ENCODE measurements at places on chromosomes 13 and 19.

DNA sequence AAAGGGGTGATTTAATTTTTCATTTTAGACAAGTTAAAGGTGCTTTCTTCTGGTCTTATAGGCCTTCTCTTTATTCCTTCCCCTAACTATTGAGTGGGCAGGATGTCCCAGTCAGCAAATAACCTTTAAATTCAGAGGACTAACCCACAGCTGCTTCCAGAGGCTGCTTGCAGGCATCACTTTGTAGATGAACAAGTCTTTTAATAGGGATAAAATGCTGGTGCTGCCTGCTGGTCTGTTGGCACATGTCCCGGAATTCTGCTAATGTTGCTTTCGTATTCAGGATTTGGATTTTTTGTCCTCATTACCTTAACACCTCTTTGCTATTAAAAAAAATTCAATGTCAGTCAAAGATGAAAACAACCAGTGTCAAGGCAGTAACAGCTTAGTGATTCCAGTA is 132.7 kb upstream of the KL start:
- peaks cover 20% of the 10 kb centered on the region for H3K27me3 ChIP-seq
- H3K4me1 ChIP-seq = no peaks in the 10 kb centered on the region
- H3K4me3 ChIP-seq = no peak overlapping the region

GRCh38 chr13:113627136-113627535 is 30.9 kb downstream of the ATP4B start:
- no peak for DNase-seq
- no peaks in the 10 kb centered on the region for H3K27me3 ChIP-seq
- H3K4me1 ChIP-seq = no peaks in the 10 kb centered on the region

- no peaks in the 10 kb centered on the region for H3K36me3 ChIP-seq
- peaks cover 25% of the 10 kb centered on the region for H3K27me3 ChIP-seq
- H3K27ac ChIP-seq = no peak overlapping the region
- no peak overlapping the region for H3K4me3 ChIP-seq
- no peaks in the 10 kb centered on the region for H3K4me1 ChIP-seq
- no peak for DNase-seq
Observed at GRCh38 chr13:29497137-29497654, 98.3 kb downstream of the SLC7A1 start.

- peaks cover 13% of the 10 kb centered on the region for H3K36me3 ChIP-seq
- H3K4me1 ChIP-seq = peaks cover 27% of the 10 kb centered on the region
- no peak overlapping the region for H3K27ac ChIP-seq
- no peak for DNase-seq
Observed at GRCh38 chr19:18784786-18785120, 6.4 kb downstream of the COMP start.

GRCh38 chr13:65472336-65472735 is 1757.8 kb downstream of the PCDH9 start:
- no peaks in the 10 kb centered on the region for H3K27me3 ChIP-seq
- no peak overlapping the region for H3K27ac ChIP-seq
- H3K4me3 ChIP-seq = no peak overlapping the region
- H3K36me3 ChIP-seq = no peaks in the 10 kb centered on the region
- DNase-seq = no peak

DNA sequence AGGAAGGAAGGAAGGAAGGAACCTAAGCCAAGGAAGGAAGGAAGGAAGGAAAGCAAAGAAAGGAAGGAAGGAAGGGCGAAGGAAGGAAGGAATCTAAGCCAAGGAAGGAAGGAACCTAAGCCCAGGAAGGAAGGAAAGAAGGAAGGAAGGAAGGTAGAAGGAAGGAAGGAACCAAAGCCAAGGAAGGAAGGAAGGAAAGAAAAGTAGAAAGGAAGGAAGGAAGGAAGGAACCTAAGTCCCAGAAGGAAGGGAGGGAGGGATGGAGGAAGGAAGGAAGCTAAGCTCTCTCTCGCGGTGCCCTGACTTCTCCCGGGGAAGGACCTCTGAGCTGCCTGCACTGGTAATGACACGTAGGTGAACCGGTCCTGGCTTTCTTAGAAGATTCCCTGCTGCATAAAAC is 1.3 kb upstream of the RUBCNL start:
- H3K36me3 ChIP-seq = peaks cover 3% of the 10 kb centered on the region
- no peak overlapping the region for H3K27ac ChIP-seq
- DNase-seq = no peak
- no peak overlapping the region for H3K4me3 ChIP-seq
- H3K27me3 ChIP-seq = peaks cover 47% of the 10 kb centered on the region

All from effector memory CD8-positive, alpha-beta T cell (primary cell).